ENCODE measurements at places on chromosomes 12 and 14.

- no peak for DNase-seq
These were observed 44.8 kb upstream of the PRMT8 start for GRCh38 chr12:3446235-3446634.

DNA sequence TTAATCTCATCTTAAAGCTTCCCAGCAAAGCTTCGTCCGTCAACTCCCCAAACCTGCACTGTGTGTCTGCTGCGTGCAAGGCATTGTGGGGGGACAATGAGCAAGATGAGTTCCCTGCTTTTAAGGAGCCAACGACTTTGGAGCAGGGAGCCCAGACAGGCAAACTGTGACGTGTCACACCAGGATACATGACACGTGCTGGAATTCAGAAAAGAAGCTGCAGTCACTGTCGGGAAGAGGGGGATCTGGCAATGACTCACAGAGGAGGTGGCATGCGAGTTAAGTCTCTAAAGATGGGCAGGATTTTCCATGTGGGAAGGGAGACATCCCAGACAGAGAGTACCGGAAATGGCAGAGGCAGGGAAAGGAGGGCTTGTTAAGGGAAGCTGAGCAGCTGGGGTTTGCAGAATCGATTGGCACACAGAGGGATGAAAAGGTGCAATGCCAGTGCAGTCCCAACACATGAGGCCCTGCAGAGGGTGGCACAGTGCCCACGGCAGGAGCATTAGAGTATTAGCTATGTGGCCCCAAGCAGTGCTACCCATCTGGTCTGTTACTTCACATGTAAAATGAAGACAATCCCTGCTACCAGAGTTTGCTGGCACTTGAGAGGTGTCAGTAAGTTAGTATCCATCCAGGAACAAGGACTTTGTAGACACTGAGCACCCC lies 52.9 kb downstream of the SETD3 start:
- DNase-seq: no peak

- DNase-seq: no peak
These were observed 379.0 kb downstream of the CCER1 start for GRCh38 chr12:90575995-90576394.

DNA sequence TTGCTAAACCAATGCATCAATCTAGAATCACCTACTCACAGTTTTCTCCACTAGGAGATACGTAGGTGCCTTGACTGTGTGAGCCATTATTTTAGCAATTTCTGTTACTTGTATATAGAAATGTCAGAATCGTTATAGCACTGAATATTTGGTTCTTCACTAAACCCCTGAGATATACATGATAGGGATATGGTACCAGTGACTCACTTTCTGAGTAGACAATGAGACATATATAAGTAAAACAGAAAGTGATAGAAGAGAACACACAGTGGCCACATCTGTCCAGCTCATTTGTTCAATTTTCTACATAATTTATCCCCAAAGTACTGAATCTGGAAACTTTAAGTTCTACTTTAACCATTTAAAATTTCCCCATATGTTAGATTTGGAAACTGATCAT lies 1505.5 kb upstream of the TMEM132C start:
- DNase-seq: no peak

- DNase-seq: no peak
These were observed 19.7 kb downstream of the ASPG start for GRCh38 chr14:104105071-104105821.

DNA sequence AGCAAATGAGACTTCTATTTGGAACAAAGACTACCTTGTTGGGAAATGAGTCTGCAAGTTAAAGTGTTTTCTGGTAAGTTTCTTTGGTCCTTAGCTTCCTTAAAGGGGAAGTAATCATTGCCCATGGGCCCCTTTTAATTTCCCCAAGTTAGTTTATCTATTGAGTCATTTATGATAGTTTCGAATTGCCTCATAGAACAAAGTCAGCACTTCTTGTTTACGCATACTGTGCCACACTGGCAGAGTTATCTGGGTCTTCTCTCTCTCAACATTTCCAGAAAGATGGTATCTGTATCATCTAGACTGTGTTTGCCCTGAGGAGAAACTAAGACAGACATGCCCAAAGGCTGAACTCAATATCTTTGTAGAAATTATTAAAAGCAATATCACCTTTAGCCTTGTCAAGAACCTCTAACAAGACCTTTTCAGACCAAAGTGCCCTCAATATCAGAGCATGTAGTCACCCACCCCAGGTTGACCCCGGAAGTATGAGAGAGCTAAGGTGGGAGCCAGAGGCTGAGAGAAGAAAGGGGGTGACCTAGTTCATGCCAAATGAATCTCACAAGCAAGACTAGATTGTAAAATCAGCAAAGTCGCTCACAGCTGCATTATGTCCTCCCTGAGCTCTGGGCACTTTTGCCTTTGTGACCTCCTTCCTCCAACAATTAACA lies 40.0 kb downstream of the GPR65 start:
- DNase-seq: no peak

DNA sequence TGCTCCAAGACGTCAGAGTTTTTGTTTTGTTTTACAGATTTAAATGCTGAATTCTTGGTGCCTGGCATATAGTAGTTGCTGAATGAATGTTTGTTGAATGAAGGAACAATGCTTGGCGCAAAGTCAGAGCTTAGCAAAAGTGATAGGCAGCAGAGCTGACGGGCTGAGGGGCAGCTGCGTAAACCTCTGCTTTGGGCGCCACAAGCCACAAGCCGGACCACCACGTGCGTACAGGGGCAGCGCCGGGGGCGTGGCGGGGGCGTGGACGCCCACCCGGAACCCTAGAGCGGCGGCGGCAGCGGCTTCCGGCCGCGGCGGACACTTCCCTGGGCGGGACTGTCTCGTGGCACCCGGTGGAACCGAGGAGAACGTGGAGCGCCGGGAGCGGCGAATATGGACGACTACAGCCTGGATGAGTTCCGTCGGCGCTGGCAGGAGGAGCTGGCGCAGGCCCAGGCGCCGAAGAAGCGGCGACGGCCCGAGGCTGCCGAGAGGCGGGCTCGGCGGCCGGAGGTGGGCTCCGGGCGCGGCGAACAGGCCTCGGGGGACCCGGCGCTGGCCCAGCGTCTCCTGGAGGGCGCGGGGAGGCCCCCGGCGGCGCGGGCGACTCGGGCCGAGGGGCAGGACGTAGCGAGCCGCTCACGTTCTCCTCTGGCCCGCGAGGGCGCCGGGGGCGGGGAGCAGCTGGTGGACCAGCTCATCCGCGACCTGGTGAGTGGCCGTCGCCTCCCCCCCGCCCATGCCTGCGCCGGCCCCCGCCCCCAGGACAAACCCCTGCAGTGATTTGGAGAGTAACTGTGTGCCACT lies at the start of gene FBXW8:
Gene FBXW8 (plus strand): TSS at position 306 of the 807 bp plus-strand sequence. CDS start 88 bp downstream, at position 394.
- DNase-seq: peak; percentile 67

GRCh38 chr14:100222224-100223093 lies 16.5 kb upstream of the YY1 start:
- no peak for DNase-seq

DNA sequence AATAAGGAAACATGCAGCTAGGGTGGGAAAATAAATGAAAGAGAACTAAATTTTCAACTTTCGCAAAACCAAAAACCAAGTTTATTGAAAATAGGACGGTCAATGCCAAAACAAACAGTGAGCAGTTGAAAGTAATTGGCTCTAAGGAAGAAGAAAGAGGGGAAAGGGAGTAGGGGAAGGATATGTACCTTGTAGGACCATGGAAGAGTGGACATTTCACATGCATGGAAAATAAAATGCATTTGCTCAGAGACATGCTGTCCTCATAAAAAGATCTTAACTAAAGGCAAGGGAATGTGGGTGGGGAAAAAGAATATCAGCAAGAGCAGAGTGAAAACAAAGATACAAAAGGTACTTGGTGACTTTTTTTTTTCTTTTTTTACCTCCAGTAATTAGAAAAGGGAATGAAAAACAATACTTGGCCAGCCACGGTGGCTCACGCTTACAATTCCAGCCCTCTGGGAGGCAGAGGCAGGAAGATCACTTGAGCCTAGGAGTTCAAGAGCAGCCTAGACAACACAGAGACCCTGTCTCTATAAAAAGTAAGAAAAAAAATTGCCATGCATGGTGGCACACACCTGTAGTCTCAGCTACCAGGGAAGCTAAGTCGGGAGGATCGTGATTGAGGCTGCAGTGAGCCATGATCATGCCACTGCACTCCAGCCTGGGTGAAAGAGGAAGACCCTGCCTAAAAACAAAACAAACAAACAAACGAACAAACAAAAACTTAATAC lies 6.6 kb downstream of the TXNDC16 start:
- DNase-seq: no peak

DNA sequence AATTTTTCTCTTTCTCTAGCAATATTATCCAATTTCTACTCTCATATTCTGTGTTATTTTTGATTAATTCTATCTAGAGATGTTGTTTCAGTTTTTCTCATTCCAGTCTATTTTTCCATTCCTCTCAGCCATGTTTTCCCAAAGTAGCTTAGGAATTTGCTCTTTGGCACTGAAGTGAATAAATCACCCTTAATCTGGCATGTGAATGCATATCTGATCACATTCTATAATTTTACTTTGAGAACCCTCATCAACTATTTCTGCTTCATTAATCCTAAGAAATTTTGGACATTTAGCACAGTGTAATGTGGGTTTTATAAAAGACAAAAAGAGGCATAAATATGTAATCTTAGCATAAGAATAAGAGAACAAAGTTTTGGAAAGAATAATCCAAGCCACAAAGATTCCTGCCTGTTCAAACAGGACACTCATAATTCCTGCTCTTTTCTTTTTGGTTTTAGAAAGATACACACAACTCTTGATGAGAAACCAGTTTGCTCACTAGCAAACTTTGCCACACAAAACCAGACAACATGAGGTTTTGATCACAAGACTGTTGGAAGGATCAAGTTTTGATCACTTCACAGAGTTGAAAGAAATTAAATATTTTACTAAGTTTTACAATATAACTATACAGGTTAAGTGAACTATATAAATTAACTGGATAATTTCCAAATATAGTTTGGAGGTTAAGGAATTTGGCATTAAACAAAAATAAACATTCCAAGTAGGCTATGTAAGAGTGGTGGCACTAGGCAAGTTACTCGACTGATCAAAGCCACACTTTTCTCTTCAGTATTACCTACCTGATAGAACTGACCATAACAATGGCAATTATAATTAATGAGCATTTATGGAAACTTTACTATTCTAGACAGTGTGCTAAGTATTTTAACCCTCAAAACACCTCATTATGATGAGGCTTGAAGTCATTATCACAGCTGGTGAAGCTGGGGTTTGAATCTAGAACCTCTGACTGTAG lies 226.6 kb upstream of the TMTC1 start:
- DNase-seq: no peak

GRCh38 chr12:121289962-121290361 lies 6.5 kb downstream of the CAMKK2 start:
- no peak for DNase-seq

DNA sequence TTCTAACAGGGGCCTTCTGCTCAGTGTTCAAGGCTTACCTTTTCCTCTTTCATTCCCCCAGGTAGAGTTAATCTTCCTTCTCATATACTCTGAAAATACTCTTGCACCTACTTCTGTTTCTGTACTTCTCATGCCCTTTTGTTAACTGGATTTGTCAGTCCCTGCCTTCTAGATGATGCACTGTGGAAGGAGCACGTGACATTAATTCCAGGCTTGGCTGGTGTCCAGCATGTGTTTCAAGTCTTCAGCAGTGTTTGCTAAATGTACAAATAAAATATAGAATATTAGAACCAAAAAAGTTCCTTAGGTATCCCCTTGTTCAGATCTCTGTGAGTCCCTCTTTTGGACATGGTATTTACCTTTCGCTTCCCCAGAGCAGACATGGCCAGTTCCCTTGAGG lies 27.9 kb upstream of the EVL start:
- no peak for DNase-seq

DNA sequence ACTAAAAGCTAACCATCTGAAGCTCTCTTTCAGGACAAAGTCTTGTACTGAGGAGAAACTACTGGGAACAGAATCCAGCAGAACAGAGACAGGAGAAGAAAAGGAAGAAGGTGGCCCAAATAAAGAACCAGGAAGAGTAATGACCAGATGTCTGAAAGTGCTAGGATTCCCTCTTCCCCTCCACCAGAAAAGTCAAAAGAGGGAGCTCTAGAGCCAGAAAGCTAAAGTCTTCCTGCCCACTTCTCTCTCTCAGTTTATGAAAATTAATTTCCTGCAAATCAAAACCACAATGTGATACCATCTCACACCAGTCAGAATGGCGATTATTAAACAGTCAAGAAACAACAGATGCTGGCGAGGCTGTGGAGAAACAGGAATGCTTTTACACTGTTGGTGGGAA lies 47.2 kb downstream of the SPPL3 start:
- DNase-seq: no peak

GRCh38 chr12:26465419-26466097 lies 270.2 kb downstream of the SSPN start:
- DNase-seq: no peak

GRCh38 chr12:131454418-131455217 lies 256.3 kb upstream of the SFSWAP start:
- DNase-seq: no peak

DNA sequence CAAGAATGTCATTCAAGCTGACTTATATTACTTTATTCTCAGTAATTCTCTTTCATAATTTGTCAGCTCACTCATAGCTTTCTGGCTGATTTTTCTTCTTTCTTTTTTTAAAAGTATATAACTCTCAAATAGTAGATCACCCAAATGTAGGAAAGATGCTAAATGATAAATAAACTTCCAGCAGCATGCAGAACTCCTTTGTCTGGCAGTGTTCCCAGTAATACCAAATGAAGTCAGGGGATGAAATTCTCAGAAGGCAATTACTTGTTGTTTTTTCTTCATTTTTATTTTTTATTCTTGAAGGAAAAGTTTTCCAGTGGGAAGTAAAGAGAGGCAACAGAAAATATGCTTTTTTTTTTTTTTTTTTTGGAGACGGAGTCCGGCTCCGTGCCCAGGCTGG lies 133.3 kb upstream of the SLCO1C1 start:
- DNase-seq: no peak

GRCh38 chr14:81125536-81125935 lies 95.2 kb downstream of the GTF2A1 start:
- DNase-seq: no peak

DNA sequence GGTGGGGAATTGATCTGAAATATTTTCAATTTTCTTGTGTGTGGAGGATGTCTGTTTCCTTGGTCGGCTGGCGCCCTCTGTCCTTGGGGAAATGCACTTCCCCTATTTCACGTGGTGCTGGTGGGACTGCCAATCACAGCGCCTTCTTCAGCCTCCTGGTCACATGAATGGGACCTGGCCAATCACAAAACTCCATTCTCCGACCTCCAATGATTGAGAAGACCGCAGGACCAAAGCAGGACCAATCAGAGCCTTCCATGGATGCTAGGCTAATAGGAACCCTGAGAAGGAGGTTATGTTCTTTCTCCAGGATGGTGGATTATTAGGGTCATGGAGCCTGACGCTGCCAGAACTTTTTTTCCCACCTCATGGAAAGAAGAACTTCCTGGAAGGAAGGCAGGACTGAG lies 188.7 kb downstream of the TTC8 start:
- DNase-seq: peak; percentile 5

DNA sequence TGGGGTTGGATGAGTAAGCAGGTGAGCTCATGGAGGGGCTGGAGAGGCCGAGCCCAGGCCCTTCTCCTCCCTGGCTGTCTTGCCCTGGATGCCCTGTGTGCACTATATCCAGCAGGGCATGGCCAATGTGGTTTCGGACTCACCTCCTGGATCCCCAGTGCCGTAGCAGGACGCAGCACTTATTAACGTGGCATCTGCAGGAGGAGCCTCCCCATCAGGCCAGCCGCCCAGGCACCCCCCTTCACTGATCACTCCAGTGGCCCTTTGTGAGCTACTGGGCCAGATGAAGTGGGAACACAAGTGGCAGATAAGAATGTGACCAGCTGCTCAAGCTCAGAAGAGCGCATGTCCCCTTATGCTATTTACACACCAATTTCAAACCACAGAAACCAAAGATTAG lies 43.1 kb upstream of the DICER1 start:
- no peak for DNase-seq

Measured in CD4-positive, alpha-beta T cell treated with Interleukin-1 beta for 1 hour (primary cell).